ENCODE measurements at places on chromosomes 11 and 22. TPM values are rescaled to one million over a fixed set of nuclear protein-coding genes. Genes with fewer than 3 reads are reported as not detected.

The MAJIN gene
- total RNA-seq = not detected

The MAPK12 gene
- total RNA-seq = 13.5 TPM

The NRGN gene
- total RNA-seq = 2.3 TPM

The OR51E2 gene
- total RNA-seq = 1.8 TPM

The TBX1 gene
- total RNA-seq = 1.6 TPM

The OR10A2 gene
- not detected for total RNA-seq

The NEU3 gene
- 6.7 TPM for total RNA-seq

The BET1L gene
- total RNA-seq = 31.5 TPM

DNA sequence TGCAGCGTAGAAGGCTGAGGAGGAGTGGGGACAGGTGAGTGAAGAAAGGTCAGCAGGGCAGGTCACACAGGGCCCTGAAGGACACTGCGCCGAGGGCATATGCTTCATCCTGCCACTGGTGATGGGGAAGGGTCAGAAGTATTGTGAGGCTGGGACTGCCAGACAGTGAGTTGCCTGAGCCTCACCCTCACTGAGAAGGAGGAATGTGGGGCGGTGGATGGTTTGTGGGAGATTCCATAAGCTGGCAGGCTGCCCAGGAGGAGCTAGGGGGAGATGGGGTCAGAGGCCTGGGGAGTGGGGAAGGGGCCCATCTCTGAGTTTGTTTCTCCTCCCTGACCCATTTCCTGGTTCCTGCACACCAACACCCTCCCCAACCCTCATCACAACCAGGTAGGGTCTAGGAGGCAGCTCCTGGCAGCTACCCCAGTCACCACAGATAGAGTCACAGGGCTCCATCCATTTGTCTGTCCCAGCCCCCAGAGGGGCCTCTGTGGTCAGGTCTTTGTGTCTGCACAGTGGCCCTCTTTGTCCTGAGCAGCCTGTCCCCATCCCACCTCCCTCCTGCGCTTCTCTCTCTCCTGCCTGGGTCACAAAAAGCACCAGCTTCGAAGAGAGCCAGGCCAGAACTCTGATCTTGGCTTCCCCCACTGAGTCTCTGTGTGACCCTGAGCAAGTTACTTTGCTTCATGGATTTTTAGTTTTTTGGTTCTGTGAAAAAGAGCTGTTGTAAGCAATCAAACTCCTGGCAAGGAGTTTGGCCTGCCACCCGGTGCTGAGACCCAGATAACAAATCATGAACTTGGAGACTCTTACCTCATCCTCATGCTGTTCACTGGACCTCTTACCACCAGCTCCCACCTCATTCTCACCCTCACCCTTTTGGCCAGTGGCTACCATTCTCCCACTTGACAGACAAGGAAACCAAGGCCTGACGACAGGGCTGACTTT is 4.6 kb upstream of the P2RY2 start:
- DNase-seq = no peak

DNA sequence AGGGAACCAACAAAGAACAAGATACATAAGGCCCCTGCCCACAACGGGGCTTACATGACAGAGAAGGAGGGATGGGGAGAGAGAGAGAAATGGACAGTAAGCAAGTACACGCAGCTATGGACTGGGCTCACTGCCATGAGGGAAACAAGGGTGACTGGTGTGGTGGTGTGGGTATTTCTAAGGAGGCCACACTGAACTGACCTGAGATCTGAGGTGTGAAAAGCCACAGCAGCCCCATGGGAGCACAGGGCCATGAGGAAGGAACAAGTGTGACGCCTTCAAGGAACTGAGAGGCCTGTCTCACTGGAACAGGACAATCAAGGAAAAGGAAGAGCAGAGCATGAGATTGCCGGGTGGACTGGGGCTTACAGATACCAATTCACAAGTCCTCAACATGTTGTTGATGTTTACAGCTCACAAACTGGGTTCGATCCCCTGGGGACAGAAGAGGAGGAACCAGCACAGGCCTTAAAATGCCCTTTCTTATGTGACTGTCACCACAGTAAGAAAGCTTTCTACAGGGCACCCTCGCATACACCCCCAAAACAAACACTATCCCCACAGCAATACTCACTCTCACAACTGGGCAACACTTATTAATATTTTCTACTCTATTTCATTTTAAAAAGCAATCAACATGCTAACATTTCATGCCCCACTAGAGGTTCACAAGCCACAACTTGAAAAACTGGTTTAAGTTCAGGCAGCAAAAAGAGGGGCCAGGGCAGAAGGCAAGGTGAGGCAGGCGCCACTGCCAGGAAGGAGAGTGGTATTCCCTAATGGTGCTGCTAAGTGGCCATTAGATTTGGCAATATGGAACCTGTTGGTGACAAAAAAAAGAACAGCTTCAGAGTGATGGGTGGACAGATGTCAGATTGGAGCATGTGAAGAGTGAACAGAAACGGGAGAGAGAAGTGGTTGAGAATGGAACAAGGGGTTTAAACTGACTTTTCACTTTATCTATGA is 39.1 kb downstream of the TCIRG1 start:
- no peak for DNase-seq

DNA sequence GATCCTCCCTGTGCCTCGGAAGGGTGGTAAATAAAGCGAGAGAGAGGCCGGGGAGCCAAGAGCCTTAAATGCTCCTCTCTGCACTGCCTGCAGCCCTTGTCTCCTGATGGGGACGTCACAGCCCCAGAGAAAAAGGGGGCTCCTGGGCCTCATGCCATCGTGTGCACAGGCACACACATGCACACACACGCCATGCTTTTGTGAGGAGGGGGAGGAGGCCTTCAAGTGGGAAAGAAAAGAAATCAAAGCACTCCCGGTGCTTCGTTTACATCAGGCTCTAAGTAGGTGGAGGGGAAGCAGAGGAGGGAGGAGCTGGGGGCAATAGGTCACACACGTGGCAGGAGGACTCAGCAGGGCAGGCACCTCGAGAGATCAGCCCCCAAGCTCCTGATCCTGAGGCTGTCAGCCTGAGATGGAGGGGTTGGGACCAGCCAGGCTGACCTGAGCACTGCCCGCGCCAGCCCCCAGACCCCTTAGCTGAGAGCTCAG is 68.2 kb upstream of the NECTIN1 start:
- DNase-seq = no peak

GRCh38 chr11:19744130-19744529 is 31.5 kb downstream of the NAV2 start:
- no peak for DNase-seq

- no peak for DNase-seq
These were observed 6.7 kb upstream of the APOL4 start for GRCh38 chr22:36208162-36208765.

- DNase-seq = no peak
These were observed 73.9 kb downstream of the SCUBE1 start for GRCh38 chr22:43269246-43269645.

DNA sequence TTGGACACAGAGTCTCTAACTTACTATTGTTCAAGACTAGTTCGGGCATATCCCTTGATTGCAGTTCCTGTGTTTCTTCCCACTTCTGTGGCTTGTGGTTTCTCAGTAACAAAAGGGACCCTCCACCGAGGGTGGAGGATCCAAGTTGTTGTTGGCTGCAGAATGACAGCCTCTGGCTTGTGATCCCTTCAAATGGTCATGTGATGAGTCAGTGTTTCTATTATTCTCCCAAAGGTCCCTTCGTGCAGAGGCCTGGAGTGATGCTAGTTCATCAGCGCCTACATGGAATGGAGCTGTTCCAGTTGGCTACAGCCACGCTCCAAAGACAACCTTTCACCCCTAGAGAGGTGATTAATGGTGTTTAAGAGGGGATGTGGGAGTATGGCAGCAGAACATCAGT is 2.6 kb upstream of the VWCE start:
- no peak for DNase-seq

GRCh38 chr11:10715571-10715970 is 22.0 kb upstream of the IRAG1 start:
- no peak for DNase-seq

- DNase-seq = no peak
These were observed 586 bp downstream of the TTLL1 start for GRCh38 chr22:43088627-43088983.

- DNase-seq = no peak
These were observed 788.3 kb downstream of the NTM start for GRCh38 chr11:132158696-132159095.

- DNase-seq = no peak
These were observed 95.7 kb downstream of the STIM1 start for GRCh38 chr11:3950996-3951660.

GRCh38 chr11:65571940-65572339 is 398 bp upstream of the FAM89B start:
- DNase-seq = no peak
